ENCODE measurements at places on chromosomes 16 and 17.

DNA sequence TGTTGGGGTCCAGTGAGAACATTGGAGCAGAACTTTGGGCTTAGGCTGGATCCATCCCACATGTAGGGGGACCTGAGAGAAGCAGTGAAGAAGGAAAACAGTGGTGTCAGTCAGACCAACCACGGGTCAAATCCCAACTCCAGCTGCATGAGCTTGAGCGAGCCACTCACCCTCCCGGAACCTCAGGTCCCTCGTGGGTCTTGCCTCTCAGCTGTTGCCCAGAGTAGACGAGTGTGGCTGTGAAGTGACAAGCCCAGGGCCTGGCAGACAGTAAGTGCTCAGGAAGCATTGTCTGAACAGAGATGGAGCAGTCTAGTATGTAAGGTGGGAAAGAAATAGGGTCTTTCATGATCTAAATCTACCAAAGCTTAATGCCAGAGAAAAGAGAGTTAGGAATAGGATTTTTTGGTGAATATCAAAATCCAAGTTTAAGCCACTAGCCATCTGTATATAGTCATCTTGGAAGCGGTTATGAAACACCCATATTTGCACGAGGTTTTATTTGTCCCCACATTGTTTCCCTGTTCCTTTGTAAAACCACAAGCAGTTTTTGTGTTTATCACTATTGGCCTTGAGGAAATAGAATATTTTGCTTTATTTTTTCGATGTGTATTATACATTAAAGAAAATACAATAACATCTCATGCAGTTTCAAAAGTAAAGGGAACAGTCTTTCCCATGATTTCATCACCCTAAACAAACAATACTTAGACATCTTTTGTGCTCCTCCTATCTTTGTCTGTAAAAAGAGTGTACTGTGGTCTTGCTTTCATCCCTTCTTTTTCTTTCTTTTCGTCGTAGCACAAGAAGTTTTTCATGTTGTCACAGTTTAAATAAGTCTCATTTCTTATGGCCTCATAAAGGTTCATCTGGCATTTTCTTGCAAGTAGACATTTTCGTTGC lies 112.0 kb downstream of the CLEC16A start:
- DNase-seq = no peak

DNA sequence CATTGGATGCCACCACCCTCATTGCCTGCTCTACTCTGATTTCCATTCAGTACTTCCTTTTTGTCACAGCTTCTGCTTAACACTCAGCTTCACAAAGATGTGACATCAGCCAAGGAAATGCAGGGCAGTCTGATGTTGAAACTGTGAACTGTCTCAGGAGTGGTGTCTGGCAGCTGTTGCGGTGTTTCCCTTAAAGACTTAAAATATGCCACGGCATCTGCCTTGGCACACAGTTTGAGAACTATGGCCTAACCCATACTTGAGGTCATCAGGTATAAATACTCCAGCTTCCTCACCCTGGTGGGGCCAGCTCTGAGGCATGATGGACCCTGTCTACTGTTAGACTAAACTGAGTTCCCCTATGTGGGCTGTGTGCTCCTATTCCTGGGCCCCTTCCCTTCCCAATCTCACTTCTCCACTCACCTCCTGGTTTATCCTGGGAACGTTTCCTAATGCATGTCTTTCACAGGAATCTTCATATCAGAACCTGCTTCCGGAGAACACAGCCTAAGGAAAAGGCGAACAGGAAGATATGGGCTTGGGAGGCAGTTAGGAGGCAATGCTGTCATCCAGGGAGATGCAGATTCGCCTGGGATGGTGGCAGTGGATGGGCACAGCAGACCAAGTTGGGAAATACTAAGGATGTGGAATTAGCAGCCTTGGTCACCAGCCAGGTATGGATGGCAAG lies 96.5 kb downstream of the WSCD1 start:
- no peak for DNase-seq

DNA sequence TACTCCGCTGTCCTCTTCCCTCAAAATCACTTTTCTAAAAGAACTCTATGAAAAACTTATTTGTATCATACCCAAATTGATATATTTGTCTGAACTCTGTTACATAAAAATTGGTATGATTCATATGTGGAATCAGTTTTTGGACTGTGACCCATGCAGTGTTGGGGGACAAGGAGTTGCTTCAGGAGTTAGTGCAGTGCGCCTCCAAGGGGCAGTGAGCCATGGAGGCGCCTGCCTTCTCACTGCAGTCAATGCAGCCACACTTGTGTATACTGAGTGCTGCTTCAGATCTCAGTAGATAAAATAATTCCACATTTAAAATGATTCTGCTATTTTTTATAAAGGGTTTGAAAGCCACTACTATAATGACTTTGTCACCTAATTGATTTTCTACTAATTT lies 32.5 kb downstream of the DGKE start:
- no peak for DNase-seq

DNA sequence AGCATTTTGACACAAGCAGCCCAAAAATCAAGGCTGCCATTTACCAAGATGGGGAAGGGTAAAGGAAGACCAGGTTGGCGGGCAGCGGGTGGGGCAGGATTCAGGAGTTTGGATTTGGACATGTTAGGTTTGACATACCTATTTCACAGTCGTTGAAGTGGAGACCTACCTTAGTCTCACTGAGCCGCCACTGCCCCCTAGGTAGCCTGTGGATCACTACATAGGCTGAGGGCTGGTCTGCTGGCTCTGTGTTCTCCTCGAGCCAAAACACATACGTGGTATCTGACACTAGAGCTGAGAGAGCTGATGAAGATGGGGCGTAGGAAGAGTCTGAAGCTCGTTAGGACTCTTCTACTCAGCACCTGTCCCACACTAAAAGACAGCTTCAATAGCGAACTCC lies 115.1 kb downstream of the HIC1 start:
- no peak for DNase-seq

All from stromal cell of bone marrow (primary cell).